ENCODE measurements at places on chromosomes 11 and 22. TPM values are rescaled to one million over a fixed set of nuclear protein-coding genes. Genes with fewer than 3 reads are reported as not detected.

DNA sequence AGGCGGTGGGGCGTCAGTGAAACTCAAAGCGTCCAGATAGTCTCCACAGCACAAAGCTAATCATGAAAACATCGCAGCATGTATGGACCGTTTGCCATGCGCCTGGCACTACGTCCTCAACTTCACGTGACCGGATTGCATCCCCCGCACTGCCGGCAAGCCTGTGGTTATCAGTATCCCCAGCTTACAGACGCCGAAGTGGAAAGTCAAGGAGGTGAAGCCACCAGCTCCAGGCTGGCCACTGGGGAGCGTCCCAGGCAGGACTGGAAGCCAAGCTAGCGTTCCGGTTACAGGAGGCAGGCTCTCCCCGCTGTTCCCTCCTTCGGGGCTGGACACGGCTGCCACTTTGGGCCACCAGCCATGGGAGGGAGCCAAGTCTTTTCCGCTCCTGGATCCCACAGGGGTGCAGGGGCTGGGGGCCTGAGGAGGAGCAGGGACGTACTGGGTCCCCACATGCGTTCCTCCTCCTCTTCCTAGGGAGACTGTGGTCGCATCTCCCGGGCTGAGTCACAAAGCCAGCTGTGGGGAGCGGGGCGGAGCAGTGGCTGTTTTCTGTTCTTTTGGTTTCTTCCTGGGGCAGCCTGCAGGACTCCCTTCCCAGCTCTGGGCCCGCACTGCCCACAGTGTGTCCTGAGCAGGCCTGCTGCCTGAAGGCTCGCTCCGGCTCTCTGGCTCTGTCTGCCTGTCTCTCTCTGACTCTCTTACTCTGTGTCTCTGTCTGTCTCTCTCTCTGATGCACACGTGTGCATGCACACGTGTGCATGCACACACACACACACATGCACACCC lies 4.3 kb upstream of the OSBPL5 start:
- DNase-seq: peak; percentile 54

- DNase-seq: no peak
Measured at GRCh38 chr11:102716527-102716926, 8.2 kb downstream of the MMP8 start.

Gene RIMBP3B
- polyA plus RNA-seq: not detected

Gene P2RY2
- polyA plus RNA-seq: 0.44 TPM

Gene VPREB1
- not detected for polyA plus RNA-seq

GRCh38 chr11:116860303-116860702 lies 22.9 kb upstream of the APOA1 start:
- DNase-seq: no peak

DNA sequence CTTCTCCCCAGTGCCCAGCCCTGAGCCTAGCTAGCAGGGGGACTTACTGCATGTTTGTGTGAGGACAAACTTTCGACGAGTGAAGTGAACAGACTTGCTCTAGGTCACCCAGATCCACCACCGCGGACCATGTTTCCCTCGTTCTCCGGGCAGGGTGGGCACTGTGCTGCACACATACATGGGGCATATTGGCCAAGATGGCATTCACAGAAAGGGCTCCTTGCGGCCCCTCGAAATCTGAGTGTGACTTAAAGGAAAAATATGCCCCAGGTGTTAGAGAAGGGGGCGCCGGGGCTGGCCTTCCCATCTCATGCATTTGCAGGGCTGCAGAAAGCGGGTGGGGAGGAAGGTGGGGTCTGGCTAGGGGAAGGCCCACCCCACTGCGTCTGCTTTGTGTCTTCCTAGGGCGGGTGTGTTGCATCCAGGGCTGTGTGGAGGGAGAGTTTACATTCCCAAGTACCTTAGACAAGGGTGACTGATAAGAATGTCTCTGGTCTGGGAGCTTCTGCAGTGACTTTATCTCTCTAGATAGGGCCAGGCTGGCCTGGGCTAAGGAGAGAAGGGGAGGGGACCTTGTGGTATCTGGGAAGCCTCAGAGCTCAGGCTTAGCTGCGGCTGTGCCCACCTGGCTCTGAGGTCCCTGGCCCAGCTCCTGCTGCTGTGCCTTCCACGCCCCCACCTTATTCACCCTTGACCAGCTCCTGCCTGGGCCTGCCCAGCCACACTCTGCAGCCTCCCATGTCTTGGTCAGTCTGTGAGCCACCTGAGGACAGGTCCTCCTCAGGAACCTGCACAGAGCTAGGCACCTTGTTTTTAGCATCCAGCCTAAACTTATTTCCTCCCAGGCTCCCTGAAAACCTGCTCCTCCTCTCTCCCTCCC lies 45.8 kb downstream of the LRRC32 start:
- DNase-seq: no peak

DNA sequence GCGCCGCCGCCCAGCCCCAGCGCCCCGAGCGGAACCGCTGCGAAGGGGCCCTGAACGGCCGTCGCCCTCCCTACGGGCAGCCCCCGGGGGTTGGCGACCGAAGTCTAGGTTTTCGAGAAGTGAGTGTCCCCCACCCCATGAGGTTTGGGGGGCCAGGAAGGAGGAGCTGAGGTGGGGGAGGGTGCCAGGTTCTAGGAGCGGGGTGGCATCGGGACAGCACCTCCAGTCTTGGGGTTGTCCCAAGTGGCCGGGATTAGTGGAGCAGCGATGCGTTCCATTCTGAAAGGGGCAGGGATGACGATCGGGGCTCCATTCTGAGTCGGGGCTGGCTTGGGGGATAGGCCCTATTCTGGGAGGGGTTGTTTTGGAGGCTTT lies 408 bp downstream of the PPP2R5B start:
- no peak for DNase-seq

Gene IGLL5
- 1.7 TPM for polyA plus RNA-seq

DNA sequence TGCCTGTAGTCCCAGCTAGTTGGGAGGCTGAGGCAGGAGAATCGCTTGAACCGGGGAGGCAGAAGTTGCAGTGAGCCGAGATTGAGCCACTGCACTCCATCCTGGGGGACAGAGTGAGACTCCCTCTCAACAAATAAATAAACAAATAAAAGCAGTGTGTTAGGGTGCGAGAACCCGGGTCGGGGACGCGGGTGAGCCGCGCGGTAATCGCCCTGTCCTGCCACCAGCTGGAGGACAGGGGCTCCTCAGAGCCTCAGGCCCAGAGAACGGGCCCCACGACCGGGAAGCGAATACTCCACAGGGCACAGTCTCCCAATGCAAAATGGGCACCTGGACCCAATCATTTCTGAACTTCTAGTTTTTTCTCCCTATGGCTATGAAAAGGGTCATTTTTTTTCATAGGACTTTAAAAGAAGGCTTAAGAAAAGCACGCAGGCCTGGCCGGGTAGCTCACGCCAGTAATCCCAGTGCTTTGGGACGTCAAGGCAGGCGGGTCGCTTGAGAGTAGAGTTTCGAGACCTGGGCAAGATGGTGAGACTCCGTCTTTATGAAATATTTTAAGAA lies 744 bp upstream of the MCM5 start:
- no peak for DNase-seq

GRCh38 chr11:30392221-30392784 lies 69.4 kb downstream of the ARL14EP start:
- DNase-seq: no peak

Gene BIRC3
- polyA plus RNA-seq: 5.1 TPM

Gene UPK2
- polyA plus RNA-seq: not detected

DNA sequence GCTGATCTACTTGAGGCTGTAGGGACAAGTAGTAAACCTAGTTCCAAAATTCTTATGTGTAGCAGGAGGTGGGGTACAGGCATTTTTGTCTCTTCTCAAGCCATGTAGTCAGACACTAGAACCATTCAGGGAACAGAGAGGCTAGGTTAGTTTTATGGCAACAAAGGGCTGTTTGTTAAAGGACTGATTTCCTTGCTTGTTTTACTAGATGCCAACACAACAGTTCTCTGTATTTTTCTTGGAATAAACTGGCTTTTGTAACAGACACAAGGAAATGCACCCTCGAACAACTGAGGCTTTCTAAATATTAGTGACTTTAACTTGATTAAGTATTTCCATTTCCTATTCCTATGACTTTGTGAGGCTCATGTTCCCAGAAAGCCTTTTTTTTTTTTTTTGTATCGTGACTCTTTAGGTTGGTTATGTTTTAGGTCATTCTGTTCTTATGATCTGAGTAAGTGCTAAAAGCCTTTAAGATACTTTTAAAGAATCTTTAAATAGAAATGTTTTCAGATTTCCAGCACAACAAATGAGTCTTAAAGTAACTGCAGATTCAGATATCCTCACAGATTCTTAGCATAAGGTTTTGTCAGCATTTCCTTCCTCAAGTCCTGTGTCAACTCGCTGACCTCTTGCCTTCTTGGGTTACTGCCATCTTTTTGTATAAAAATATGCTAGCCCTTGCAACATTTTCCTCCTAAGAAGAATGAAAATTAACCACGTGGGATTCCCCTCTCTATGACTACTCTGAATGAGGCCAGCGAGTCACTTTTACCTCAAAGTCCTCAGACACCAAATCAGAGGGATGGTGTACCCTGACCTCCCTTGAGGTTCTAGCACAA lies 92.5 kb downstream of the CCDC83 start:
- no peak for DNase-seq

- no peak for DNase-seq
Measured at GRCh38 chr11:44563711-44564110, 1.8 kb upstream of the CD82 start.

Gene CARD18
- polyA plus RNA-seq: not detected

Gene ANGPTL5
- 5.0 TPM for polyA plus RNA-seq

- DNase-seq: peak; percentile 54
Measured at GRCh38 chr11:113014262-113015097, 53.3 kb downstream of the NCAM1 start.

DNA sequence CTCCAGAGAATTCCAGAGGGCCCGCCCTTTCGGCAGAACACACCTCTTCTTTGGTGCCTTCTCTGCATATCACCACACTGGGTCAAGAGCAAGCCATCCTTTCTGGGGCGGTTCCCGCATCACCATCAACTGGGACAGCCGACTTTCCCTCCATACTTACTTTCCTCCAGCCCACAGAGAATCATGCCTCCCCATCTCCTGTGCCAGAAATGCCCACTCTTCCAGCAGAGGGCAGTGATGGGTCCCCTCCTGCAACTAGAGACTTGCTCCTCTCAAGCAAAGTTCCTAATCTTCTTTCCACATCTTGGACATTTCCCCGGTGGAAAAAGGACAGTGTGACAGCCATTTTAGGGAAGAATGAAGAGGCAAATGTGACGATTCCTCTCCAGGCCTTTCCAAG lies 157.7 kb downstream of the C11orf91 start:
- no peak for DNase-seq

DNA sequence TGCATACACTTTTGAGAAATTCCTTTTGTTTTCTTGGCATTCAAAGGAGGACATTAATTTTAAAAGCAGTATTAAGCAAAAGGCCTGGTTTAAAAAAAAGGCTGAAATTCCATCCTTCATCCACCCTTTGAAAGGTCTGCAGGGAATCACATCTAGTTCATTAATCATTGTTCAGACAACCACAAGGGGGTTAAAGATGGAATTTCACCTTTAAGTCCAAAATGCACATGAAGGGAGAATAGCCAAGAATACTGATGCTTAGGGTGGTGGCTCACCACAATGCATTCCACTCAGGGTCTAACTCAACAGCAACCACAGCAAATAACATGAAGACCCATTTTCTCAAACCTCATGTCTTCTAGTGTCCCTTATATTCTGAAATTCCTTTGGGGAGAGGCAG lies 256.9 kb downstream of the CADM1 start:
- DNase-seq: no peak

Gene MPPED1
- 1.3 TPM for polyA plus RNA-seq

DNA sequence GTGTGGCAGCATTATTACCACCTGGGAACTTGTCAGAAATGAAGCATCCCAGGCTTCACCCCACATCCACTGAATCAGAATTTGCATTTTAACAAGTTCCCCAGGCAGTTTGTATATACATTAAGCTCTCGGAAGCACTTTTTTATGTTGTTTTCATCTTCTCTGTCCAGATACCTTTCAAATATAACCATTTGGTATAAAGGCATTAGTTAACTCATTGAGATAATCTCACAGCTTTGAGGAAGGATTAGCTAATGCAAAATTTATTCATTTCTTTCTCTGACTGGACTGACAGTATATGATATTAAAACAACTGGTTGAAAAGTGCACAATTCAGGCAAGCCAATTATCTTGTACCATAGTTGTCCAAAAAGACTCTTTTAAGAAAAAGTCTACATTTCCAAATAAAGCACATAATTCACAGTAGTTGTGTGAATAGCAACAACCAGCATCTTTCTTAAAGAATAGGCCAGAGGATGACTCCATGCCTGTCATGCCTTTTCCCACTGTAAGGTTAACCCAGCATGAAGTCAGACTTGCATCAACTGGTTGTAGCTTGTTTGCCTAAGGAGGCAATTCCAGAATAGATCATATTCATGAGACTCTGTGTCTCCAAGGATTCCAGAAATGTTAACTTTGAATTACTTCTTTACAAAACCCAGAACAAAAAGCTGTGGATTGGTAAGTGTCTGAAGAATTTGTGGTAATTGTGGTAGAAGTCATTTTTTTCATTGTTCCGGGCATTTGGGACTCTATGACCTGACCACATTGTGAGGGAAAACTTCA lies 254.3 kb upstream of the SESN3 start:
- no peak for DNase-seq

Gene TBX10
- not detected for polyA plus RNA-seq

DNA sequence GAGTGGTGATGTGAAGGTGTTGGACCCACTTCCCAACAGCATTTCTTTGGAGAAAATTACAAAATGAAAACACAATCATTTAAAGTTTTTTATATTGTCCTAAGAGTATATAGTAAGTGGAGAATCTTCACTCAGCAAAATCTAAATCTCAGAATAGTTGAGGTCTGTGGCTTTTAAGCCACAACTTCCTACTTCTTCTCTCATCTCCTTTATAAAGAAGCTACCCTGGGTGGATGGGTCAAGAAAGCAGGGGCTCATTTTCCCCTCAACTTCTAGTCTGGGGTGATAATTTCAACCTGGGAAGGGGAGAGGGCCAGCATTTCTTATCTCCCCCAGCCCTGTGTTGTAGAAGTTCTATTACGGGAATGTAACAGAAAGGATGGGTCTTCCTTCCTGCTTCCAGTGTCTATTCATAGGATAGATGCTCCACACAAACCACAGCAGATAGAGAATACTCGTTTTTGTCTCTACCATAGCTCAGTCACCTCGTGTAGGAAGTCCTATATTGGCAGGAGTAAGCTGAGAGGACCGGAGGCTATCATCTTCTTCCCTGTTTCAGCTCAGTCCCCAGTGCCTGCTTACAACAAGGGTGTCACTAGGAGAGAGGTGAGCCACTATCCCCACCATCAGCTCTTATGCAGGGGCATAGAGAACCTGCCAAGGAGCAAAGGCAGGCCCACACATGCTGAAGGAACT lies 341.5 kb downstream of the CASP12 start:
- DNase-seq: no peak

DNA sequence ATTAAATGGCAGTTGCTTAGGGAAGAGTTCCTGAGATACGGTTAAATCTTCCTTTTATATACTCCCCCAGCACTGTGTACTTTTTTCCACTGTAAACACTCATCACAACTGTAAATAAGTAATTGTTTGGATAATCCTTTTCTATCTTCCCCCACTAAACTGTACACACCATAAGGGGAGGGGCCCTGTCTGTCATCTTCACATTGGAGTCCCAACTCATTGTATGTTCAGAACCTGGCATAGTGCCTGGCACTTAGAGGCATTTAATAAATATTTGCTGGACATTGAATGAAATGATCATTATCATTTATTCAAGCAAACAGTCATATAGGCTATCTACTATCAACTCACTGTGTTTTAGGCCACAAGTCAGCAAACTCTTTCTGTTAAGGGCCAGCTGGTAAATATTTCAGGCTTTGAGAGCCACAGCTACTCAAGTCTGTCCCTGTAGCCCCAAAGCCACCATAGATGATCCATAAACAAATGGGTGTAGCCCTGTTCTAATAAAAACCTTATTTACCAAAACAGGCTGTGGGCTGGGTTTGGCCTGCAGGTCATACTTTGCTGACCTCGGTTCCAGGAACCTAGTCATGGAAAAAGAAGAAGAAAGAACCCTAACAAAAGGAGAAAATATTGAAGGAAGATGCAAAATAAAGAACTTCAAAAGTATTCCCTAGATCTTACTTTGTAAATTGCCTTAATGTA lies 70.0 kb downstream of the AMOTL1 start:
- DNase-seq: no peak

Data from ovary (tissue), 10 donors.